Activated T-helper 2 cell treated with anti-CD3 and anti-CD28 coated beads, Interferon-gamma antibody, Interleukin-2, Interleukin-4, amounts not matched to agents 10 μg/mL and 5 μg/mL and 100 μg/mL, durations not matched to agents 14 hours and 24 hours and 36 hours (primary cell): ENCODE measurements at places on chromosomes 2 and 18.

DNA sequence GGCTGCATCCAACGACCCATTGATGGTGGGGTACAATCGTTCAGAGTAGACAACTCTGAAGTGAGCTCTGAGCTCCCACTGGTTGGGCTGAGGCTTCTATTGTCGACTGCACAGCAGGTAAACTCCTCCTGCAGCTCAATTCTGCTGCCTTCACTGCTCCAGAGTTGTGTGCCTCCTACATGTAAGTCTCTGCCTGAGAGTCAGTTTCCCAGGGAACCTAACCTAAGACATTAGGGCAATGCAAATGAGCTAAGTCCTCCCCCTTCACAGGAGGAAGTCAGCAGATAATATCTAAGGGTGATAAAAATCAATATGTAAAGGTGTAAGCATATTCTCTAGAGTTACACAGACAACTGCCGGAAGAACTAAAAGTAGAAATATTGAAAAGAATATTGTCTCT, 22.5 kb upstream of the ACYP2 start:
- DNase-seq, result no peak

GRCh38 chr2:182649316-182649715, 66.7 kb upstream of the DNAJC10 start:
- no peak for DNase-seq

- no peak for DNase-seq
Measured at GRCh38 chr2:241924069-241924908, 54.8 kb downstream of the RTP5 start.

- no peak for DNase-seq
Measured at GRCh38 chr18:59834267-59834666, 65.5 kb upstream of the PMAIP1 start.

DNA sequence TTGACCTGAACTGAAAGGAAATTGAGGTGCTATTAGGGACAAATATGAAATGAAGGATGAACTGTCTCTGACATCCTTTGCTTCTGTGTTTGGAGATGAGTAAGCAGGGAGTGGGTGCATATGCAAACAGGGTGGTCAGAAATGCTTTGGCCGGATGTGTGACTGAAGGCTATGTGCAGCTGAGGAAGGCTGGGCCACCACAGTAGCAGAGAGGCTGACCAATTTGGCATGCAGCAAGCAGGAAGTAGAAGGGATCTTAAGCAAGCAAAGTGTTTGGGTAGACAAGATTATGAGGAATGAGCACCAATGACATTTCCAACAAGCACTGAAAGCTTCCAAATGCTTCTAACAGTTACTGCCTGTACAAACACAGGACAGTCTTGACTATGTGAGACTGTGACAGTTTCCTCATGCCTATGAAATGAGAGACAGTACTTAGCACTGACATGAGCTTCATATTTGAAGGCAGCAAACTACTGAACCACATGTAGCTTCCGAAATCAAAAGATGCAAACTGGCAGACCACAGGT, 3.3 kb upstream of the ACTR3 start:
- DNase-seq, result peak; percentile 51

DNA sequence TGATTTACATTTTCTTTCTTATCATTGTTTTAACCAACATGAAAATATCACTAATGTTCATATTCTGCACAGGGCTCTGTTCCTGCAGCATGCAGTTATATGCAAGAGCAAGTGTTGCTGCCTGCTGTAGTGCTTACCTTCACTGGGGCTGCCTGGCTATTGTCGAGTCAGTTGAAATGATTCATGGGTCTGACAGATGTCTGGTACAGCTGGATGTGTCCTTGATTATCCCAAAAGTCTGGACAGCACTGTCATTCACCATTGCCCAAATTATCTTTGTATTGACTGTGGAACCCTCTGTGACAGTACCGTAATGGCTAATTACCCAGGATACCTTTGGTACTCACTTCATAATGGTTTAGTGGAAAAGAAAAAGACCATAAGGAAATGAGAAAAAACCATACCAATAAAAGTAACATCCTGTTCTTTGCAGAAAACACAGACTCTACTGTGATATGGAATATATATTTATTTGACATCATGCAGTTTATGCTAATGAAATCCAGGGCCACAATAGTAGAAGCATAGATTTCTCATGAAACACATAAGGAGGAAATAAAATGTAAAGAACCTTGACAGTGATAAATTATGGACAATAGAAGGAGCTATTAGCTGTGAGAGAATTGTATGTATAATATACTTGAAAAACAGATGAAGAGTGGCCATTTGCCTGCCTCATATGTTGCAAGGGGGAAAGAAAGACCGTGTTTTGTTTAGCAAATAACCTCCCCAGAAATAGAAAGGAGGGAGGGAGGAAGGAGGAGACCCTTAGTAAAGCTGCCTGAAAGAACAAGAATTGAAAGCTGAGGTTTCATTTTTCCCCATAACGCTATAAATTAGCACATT, 249.8 kb upstream of the ATP5MC3 start:
- no peak for DNase-seq

- DNase-seq, result no peak
Measured at GRCh38 chr2:72561621-72562318, 264.1 kb downstream of the EXOC6B start.
